ENCODE measurements at places on chromosomes 16 and 17.

GRCh38 chr16:27254262-27254811 is 14.2 kb downstream of the NSMCE1 start:
- DNase-seq, result no peak

GRCh38 chr17:55482591-55483389 is 28.5 kb downstream of the SMIM36 start:
- no peak for DNase-seq

- DNase-seq, result no peak
Measured at GRCh38 chr16:85846461-85846860, 47.0 kb downstream of the COX4I1 start.

- DNase-seq, result peak; percentile 80
Measured at GRCh38 chr16:1206786-1207185, 18.3 kb downstream of the TPSG1 start.

DNA sequence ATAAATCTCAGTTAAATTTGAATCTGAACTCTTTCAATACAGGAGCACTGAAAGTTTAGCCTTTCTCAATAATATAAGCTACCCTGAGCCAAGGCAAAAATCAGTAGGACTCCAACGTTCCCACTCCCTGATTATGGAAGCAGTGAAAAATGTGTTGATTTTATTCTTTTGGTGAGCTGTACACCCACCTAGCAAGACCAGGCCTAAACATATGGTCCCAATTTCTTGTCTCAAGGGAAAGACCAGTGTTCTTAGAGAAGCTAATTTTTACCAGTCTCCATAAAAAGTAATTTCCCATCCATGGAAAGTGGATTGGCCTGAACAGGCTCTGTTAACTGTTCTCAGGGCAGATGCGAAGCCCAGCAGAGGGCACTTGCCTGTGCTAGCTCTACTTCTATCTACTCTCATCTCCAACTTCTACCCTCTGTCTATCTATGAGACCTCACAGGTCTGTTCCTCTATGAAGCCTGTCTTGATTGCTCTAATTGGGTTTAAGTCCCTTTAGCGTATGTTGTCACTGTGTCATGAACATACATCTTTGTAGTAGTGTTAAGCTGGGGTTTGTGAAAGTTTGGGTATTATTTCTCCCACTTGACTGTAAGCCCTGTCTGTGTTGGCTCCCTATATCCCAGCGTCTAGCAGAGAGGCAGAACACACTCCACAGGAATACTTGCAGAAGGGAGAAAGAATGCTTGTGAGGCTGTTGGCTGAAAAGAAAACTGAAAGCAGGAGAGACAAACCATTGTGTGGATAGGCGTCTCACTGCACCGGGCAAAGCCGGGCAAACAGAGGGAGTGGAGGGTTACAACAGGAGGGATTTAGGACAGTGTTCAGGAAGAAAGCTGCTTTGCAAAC is 167.1 kb upstream of the MAF start:
- DNase-seq, result peak; percentile 20

GRCh38 chr17:81582341-81582740 is 30.2 kb upstream of the FAAP100 start:
- no peak for DNase-seq

GRCh38 chr17:64747938-64748540 is 85.9 kb upstream of the SMURF2 start:
- DNase-seq, result no peak

DNA sequence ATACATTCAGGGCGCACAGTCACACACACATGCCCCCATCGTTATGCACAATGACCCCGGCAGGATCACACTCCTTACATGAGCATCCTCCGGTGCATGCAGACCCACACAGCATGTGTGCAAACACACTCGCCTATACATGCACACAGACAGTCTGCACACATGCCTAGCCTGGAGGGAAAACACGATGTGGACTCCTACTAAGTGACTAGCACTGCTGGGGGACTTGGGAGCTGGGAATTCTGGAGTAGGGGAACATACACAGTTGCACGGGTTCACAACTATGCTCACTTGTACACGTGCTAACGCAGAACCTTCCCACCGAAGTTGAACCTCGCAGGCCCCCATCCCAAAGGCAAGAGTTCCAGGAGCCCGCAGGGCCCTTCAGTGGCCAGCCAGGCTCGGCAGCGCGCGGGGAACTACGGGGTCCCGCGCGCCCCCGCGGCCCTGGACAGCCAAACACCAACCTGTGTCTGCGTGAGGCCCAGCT is 2.0 kb downstream of the DLX3 start:
- DNase-seq, result no peak

DNA sequence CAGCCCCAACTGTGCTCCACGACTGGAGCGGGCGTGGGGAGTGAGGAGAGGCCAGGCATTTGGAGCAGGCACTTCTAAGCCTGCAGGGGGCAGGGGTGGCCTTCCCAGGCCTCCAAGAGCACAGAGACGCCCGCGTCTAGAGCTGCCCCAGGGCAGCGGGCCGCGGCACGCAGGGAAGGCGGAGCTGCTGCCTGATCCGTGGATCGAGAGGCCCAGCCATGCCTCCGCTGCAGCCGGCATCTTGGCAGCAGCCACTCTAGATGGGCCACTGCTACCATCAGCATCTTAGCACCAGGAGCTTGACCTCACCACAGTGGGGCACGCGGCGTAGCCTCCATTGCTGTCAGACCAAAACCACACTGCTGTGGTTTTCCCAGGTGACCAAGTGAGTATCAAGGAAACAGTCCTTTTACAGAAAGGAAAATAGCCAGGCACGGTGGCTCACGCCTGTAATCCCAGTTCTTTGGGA is 20.4 kb upstream of the WDR45B start:
- no peak for DNase-seq

- no peak for DNase-seq
Measured at GRCh38 chr17:5976251-5976650, 93.9 kb upstream of the WSCD1 start.

GRCh38 chr17:77304051-77304745 is 163.4 kb downstream of the SEC14L1 start:
- no peak for DNase-seq

DNA sequence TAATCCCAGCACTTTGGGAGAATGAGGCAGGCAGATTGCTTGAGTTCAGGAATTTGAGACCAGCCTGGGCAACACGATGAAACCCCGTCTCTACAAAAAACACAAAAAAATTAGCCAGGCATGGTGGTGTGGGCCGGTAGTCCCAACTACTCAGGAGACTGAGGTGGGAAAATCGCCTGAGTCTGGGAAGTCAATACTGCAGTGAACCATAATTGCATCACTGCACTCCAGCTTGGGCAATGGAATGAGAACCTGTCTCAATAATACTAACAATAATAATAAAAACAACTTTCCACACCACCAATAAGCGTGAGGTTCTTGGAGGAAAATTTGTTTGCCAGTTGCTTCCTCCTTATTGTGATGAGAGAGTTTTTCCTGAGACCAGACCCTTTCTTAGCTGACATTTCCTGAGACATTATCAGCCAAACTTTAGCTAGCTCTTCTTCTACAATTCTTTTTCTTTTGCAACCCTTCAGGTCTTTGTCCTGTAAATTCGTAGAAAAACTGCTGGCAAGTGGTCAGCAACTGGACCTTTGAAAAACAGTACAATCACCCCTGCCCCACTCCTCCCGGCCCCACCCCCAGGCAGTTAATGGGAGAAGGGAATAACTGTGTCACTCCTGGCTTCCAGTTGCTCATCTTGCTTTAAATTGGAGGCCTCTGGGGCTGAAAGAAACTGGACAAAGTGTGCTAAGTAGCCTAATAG is 3.5 kb upstream of the EZH1 start:
- no peak for DNase-seq

- no peak for DNase-seq
Measured at GRCh38 chr17:61388561-61389356, 10.9 kb upstream of the TBX2 start.

Measured in Jurkat, Clone E6-1 (cell line).